Kidney capillary endothelial cell (primary cell): ENCODE measurements at places on chromosomes 13 and 19.
A peak's percentile ranks its signal among the peaks of the same experiment; 100 is the strongest.

- no peak for DNase-seq
Observed at GRCh38 chr19:43435775-43436174, 21.1 kb downstream of the TEX101 start.

DNA sequence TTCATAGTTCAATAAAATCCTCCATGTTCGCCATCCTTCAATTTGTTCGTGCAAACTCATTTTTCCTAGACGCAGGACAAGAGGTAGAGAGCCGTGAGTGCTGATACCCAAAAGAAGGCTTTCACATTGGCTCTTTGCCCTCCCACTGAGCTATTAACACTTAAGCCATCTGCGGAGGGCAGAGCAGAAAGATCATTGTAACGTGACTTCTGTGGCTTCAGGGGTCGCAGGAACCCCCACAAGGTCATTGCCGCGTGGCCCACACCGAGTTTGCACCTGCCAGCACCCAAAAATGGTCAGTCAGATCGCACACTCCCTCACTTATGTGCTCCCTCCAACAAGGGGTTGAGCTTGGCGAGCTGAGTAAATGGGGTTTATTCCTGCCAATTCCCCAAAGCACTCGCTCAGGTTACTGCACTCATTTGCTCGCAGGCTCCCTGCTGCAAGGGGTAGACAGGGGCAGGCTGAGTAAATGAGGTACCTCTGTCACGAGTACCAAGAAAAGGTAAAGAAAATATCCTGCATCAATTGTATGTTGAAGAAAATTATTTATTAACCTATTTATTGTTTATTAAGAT, 144.1 kb downstream of the PRR20E start:
- no peak for DNase-seq

DNA sequence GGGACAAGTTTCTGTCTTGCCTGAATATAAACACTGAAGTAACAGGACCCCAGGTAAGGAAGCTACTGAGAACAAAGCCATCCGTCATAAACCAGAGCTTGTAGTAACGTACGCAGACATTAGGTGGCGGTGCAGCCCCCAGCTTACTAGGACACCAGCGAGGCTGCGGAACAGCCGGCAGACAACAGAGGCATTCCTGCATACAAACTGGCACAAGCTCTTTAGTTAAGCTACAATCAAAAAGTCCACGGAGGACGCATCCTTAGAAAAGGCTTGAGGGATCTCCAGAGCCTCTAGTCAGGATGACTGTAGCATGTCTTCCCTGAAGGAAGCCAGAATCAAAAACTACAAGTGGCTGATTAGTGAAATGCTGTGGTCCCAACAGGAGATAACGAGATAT, 26.2 kb downstream of the ZNF160 start:
- DNase-seq, result no peak

DNA sequence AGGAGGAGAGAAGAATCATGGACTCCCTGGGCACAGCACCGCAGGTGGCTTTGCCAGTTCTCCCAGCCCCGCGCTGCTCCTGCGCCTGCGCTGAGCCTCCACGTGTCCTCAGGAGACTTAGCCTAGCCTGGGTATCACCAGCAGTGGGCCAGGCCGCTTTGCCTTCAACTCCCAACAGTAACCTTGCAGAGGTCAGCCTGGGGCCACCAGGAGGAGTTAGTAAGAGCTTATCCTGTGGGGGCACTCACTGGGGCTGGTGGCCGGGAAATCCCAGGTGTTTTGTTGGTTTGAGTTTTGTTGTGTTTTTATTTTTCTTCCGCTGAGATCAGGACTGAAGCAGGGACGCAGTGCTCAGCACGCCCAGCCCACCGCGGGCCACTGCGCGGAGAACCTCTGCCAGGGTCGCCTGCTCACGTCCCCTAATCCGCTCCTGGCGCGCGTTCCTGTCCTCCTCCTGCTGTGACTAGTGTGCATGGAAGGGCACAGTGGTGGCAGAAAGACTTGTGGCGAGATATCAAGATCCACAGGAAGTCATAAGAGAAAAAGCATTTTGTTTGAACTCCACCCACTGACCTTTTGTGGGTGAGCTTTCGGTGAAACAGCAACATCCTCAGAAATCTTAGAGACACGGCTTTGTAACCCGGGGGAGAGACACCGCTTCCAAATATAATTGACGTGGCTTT, 207.4 kb upstream of the RFC3 start:
- no peak for DNase-seq

- DNase-seq, result no peak
Observed at GRCh38 chr13:27588405-27588804, 31.9 kb downstream of the LNX2 start.

DNA sequence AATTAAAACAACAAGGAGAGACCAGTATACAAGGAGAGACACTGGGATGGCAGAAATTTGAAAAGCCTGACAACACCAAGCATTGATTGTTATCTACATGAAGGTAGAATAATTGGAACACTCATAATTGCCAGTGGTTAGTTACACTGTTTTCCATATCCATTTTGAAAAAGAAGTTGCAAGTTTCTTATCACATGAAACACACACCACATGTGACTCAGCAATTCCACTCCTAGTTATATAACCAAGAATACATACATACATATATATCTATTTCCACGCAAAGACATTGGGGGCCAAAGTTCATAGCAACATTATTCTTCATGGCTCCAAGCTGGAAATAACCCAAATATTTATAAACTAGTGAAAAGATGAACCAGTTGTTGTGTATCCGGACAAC, 15.2 kb upstream of the PABPC3 start:
- DNase-seq, result no peak

GRCh38 chr13:48317511-48318376, 14.2 kb downstream of the RB1 start:
- DNase-seq, result no peak

DNA sequence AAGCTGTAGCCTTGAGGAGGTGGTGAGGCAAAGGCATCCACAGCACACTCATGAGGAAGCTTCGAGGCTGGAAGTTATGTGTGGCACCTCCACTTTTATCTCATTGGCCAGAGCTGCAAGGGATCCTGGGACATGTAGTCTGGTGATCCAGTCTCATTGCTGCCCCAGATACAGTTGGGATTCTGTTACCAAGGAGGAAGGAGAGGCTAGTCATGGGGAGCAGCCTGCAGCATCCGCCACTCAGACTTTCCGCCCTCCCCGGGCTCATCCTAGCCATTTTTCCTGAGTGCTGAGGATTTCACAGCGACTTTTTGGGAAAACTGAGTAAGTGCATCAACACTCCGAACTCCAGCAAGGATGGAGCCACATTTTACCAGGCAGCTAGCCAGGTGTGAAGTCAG, 74.4 kb downstream of the DPF1 start:
- no peak for DNase-seq

- no peak for DNase-seq
Observed at GRCh38 chr19:17095141-17095919, 19.8 kb downstream of the MYO9B start.

DNA sequence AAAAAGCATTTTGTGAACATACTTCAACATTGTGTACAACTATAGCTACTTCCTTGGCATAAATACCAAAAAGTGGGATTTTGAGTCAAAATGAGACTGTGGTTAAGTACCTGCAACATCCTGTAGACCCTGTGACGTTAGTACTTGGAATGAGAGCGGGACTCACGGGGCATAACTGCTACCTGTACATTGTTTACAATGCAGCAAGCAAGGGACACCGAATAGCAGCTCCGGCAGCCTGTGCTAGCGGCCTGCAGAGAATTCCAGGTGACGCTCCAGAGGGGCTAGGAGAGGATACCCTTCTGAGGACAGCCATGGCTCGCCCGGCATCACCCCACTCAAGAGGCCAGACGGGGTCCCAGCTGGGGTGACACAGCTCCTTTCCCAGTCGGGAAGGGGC, 824 bp upstream of the ZNF331 start:
- no peak for DNase-seq

DNA sequence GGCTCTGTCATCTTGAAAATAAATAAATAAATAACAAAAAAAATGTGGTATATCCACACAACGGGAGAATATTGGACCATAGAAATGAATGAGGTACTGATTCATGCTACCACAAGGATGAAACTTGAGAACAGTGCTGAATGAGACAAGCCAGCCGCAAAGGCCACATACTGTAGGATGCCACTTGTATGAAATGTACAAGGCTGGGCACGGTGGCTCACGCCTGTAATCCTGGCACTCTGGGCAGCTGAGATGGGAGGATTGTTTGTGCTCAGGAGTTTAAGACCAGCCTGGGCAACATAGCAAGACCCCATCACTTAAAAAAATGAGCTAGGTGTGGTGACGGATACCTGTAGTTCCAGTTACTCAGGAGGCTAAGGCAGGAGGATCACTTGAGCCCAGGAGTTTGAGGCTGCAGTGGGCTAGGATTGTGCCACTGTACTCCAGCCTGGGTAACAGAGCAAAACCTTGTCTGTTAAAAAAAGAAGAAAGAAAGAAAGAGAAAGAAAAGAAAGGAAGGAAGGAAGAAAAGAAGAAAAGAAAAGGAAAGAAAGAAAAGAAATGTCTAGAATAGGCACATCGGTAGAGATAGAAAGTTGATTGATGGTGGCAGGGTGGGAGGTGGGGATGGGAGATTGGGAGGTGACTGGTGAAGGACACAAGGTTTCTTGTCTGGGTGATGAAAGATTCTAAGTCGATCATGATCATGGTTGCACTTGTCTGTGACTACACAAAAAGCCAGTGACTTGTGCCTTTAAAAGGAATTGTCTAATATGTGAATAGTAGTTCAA, 20.3 kb downstream of the HPN start:
- DNase-seq, result no peak

DNA sequence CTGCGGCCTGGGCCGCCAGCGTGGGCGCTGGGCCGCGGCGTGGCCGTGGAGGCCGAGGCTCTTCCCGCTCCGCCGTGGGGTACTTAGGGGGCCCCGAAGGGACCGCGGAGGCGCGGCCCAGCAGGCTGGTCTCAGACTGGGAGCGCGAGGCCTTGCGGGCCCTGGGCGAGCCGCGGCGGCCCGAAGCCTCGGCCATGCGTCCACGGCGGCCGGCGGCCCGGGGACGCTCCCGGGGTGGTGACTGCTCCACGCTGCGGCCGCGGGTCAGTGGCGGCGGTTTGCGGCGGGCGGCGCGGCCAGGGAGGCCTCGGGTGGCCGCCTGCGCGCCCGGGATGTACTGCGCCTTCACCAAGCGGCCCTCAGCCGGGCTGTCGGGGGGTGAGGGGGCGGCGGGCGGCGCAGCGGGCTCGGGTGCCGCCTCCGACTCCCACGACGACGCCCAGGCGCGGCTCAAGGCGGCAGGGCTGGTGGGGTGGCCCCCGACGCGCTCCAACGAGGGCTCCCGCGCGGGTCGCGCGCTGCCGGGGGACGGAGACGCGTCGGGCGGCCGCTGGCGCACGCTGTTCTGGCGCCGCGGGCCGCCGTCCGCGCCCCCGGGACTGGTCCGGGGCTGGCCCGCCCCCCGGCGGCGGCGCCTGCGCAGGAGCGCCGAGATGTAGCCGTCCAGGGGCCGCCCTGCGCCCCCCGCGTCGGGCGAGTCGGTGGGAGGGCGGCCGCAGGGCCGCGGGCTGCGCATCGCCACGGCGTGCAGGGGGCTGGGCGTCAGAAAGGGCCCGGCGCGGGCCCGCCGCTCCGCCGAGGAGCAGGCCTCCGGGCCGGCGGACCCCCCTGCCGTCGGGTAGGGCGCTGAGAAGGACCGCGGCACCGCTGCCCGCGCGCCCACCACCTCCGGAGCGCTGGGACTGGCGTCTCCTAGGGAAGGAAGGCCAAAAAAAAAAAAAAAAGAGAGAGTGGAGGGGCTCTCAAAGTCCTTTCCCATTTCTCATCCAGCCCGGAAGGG, 11.7 kb downstream of the DACT3 start:
- DNase-seq, result no peak

GRCh38 chr13:33953781-33954180, 135.8 kb downstream of the RFC3 start:
- DNase-seq, result no peak

DNA sequence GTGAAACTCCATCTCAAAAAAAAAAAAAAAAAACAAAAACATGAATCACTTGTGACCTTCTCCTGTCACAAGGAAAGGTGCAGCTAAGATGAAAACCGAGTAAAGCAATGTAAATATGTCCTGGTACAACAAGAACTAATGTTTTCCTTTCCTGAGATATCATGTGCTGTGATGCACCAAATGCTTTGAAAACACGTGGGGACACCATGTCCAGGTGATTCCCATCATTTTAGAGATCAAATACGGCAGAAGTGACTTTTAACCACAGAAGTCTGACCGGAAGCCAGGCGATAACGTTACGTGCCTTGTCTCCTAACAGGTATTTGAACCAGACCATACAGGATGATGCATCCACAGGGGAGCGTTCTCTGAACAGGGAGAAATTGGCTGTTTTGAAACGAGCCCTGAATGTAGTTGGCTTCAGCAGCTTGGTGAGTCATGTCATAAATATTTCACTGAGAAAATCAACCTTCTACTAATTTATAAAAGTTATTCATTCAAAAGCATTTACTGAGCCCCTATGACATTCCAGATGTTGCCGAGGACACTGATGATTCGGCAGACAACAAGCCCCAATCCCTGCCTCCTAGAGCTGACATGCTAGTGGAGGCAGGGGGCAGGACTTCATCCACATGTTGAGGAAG, 328.1 kb downstream of the MYO16 start:
- peak; percentile 37 for DNase-seq

- DNase-seq, result no peak
Observed at GRCh38 chr19:16200038-16201010, 2.6 kb downstream of the AP1M1 start.

GRCh38 chr19:31214086-31214485, 135.2 kb downstream of the TSHZ3 start:
- peak; percentile 98 for DNase-seq

- no peak for DNase-seq
Observed at GRCh38 chr19:5016781-5017180, 47.9 kb downstream of the KDM4B start.

DNA sequence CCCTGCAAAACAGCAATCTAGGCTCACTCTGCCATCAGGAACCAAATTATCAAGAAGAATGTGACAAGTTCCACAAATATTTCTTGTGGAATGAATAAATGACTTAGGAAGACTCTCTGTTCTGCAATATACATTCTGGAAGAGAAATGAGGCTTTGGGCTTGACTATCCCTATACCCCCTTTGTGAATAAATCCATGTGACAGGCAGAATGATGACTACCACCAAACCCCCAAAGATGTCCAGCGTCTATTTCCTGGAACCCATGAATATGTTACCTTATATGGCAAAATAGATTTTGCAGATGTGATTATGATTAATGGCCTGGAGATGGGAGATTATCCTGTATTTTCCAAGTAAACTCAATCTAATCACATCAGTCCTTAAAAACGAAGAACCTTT, 139.3 kb downstream of the ENOX1 start:
- no peak for DNase-seq

- DNase-seq, result no peak
Observed at GRCh38 chr13:28981530-28981929, 161.4 kb downstream of the MTUS2 start.
